Stimulated activated CD4-positive, alpha-beta T cell treated with anti-CD3 and anti-CD28 coated beads, Interleukin-1b, Interleukin-23, amount 100 ng/mL, for 1 hour (primary cell): ENCODE measurements at places on chromosomes 3 and 15.

DNA sequence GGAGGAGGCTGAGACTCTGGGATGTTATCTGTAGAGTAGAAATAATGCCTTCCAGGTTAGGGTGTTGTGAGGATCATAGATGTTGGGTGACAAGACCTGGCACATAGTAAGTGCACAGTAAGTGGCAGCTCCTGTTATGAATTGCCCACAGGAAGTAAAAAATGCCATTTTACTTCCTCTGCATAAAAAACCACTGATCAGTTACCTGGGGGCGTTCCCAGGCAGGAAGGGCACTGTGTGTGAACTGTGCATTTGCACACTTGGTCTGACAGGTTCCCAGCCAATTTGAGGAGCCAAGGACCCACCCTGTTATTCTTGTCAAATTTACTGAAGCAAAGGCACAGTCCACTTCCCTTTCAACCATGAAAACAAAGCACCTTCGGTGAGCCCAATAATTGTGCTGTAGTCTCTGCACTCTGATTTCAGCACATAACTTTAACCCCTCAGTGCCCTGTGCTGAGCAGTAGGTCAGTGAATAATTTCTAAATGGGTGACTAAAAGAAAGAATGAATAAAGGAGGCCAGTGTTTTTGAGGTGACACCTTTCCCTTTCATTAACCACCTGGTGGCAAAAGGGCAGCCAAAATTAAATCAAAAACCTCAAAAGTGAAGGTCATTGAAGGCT lies 85.8 kb upstream of the ARHGEF3 start:
- no peak for DNase-seq

- no peak for DNase-seq
Observed at GRCh38 chr3:41519746-41520145, 320.4 kb downstream of the CTNNB1 start.

DNA sequence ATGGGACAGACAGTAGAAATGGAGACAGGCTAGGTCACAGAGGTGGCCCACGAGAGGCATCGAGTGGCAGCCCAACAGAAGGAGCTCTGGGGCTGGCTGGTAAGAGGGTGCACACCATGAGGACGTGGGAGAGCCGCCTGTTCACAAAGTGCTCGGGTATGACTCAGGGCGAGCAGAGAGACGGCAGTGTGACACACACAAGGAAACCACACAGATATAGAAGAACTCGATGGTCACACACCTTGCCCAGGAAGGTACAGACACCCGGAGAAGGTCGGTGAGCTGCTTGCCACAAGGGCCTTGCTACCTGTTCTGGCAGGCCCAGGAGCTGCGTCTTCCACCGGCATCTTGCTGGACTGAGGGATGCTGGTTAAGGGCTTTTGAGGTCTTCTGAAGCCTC lies 50.2 kb downstream of the CA12 start:
- no peak for DNase-seq

DNA sequence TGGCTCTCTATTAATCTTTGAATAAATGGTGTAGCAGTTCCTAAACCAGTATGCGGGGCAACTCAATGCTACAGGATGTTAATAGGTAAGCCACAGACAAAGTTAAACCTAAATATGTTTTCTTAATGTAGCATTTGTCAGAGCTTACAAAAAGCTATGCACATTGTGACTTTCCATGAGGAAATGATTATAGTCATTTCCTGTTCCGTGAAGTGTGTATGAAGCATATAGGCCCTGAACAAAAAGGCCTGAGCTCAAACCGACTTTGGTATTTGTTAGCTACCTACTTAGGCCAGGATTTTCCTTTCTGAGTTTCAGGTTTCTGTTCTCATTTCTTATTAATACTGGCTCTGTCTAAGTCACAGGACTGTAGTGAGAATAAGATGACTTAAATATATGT lies 14.2 kb downstream of the ZNF80 start:
- DNase-seq: no peak

DNA sequence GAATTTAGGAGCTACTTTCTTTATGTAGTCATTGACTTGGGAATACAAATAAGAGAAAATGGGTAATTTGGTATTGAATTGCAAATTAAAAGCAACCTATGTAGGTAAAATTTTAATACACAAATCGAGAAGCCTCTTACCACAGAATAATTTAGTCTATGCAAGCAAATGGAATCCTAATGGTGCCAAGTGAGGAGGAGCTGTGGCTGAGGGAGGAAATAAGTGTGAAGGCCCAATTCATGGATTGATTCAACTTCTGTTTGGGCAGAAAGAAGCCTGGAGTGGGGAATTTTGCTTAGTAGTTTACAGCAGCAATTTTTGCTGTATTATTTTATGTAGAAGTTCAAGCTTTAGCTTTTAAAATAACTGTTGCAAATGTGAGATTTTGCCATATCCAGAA lies 291.9 kb downstream of the OXSM start:
- DNase-seq: no peak

- DNase-seq: no peak
Observed at GRCh38 chr3:152961323-152961722, 126.4 kb downstream of the P2RY1 start.

DNA sequence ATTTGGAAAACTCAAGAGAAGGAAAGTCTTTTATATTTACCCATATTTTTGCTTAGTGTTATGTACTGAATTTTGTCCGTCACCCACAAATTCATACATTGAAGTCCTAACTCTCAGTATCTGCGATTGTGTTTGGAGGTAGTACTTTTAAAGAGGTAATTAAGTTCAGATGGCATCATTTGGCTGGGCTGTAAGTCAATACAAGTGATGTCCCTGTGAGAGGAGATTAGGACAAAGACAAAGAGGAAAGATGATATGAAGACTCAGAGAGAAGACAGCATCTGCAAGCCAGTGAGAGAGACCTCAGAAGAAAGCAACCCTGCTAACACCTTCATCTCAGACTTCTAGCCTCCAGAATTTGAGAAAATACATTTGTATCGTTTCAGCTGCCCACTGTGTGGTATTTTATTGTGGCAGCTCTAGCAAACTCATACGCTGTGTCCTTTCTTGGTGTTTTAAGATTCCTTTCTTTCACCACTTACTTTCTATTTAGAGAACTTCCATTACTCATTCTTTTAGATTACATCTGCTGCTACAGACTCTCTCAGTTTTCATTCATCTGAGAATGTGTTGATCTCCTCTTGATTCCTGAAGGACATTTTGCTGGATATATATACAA lies 17.0 kb downstream of the LRCH3 start:
- no peak for DNase-seq

GRCh38 chr15:57824186-57824585 lies 117.7 kb downstream of the POLR2M start:
- DNase-seq: no peak

DNA sequence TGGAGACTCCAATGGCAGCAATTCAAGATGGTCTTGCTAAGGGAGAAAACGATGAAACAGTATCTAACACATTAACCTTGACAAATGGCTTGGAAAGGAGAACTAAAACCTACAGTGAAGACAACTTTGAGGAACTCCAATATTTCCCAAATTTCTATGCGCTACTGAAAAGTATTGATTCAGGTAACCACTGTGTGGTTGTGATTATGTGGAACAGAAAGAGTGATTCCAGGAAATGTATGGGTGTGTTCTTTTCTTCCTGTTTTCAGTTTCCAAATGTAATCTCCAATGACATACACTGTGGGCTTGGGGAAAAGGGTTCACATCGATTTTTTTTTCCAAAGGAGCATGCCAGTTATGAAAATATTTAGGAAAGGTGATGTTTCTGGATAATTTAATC lies 10.9 kb downstream of the SCG3 start:
- no peak for DNase-seq

DNA sequence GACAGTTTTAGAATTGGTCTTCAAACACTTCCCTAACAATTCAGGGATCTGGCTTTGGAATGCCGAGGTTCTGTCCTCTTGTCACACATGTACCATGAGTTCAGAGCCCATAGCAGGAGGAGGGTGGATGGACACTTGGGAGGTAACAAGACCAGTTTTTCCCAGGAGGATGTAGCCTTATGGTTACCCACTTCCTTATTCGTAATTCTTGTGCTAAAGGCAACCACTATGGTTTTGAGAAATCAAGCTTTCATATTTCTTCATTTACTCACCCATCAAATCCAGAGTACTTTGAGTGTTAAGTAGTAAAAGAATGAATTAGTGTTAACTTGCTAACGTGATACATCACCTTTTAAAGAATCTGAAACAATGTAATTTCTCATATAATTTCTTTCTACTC lies 479.6 kb upstream of the ALCAM start:
- no peak for DNase-seq

- no peak for DNase-seq
Observed at GRCh38 chr3:186406669-186407635, 44.9 kb upstream of the DGKG start.

GRCh38 chr3:197371591-197372046 lies 73.2 kb upstream of the DLG1 start:
- no peak for DNase-seq

DNA sequence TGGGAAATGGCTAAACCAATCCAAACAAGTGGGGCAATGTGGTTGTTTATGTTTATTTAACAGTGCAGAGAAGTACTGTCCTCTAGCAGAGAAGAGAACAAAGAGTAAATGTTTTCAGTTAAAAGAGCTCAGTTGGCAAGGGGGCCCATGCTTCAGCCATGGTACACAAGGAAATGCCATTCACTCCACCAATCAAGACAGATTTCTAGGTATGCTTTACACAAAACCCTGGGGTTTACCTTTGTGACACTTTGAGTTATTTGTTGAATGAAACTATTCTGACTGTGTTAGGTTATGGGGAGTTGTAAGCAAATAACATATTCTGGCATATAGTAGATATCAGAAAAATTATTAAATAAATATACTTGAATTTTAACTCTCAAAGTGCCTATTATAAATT lies 228.5 kb upstream of the MME start:
- no peak for DNase-seq
